DMS53 (cell line): ENCODE measurements at places on chromosomes 16 and 17.

GRCh38 chr16:67361038-67361437 lies 32.3 kb downstream of the TPPP3 start:
- DNase-seq = no peak

DNA sequence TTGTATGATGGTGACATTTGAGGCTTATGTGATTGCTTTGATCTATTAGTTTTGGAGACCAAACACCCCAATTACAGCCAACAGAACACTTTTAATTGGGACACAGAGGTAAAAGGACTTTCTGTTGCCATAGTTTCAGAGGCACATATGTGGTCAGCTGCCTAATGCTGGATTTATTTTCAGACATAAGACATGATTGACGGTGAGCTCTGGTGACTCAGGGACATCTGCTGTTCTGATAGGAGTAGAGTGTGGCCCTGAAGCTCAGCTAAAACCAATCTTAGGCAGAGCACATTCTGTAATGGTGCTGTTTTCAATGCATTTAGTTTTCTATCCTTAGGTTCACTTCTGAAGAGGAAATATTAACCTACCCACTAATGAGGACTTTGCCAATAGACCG lies 247.1 kb downstream of the UTP18 start:
- peak; percentile 36 for DNase-seq

- DNase-seq = no peak
Measured at GRCh38 chr16:11978080-11978479, 1.5 kb downstream of the SNX29 start.

DNA sequence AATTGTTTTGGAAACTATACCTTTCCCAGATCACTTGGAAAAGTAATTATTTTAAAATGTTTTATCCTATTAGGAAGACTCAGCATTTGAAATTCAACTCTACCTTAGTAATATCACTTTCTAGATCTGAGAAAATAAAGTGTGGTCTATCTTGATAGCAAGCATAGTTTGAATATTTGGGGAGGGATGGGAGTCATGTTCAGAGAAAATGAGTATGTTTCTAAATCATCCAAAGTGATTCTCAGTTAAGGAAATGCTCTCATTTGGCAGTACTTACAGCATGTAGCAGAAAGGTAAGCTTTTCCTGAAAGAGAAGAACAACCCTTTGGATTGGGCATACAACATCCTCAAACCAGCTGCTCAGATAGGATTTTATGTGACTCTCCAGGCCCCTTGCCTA lies 6.9 kb downstream of the C17orf75 start:
- no peak for DNase-seq

- no peak for DNase-seq
Measured at GRCh38 chr17:80363120-80363515, 51.8 kb upstream of the ENDOV start.

DNA sequence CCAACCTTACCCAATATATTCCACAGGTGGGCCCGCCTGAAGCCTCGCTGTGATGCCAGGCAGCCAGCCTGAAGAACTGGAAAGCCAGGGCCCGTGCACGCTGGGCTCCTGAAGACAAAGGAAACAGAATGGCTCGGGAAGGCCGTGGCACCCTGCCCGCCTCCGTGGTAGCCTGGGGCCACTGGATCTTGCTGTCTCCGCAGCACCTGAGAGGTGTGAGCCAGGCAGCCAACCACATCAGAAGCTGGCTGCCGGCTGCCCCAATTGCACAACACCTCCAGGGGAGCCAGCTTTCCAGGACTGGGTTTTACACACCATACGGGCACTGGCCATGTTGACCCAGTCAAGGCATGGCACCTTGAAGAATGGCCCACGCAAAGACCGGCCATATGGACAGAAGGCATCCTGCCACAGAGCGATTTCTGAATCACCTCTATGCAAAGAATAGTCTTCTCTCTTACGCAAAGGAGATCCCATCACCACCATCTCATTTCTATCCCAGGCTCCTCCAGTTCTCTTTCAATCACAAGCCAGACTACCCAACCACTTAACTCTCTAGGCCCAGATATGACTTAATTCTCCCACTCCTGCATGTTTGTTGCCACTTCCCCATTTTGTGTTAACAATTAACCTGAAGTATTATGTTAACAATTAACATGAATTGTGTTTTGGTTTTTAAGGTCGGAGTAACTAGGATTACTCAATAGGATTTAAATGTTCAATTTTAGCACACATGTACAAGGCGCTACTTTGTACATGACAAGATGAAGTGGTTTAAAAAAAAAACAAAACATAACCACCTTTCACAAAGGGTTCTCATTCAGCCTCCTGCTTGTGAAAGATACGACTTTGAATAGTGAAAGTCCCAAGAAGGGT lies 32.1 kb downstream of the ZFHX3 start:
- DNase-seq = peak; percentile 93

DNA sequence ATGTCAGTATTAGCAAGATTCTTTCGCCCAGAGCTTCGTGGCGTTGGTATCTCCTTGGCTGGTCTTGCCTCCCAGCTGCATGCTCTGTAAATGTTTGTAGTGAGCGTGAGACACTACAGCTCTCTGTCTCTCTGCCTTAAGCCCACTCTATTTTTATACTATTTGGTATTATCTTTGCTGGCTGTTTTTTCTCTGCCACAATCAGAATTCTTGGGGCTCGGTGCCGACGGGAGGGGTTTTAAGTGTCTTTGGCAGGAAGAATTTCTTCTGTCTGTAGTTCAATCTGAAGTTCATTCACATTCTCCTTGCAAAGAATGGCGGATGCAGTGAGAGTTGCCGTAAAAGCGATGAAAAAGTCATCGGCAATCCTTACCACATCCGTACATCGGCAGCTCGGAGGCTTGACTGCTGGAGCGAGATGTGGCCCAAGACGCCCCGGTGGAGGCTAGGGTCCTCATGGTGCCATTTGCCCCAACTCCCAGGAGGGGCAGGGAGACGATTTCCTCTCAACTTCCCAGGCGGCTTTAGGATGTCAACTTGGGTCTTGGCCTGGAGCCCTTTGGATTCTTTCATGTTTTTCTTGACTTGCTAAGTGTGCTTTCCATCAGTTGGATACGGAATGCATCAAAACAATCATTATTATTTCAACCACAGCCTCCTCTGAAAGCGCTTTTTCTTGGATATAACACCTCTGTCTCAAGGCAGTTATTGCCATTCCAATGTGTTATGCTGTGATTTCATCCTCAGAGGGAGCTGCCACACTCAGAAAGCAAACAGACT lies 132.3 kb upstream of the SDK2 start:
- DNase-seq = no peak

- no peak for DNase-seq
Measured at GRCh38 chr17:80938556-80938955, 53.1 kb upstream of the CHMP6 start.

- no peak for DNase-seq
Measured at GRCh38 chr17:17472333-17472920, 4.4 kb upstream of the MED9 start.

GRCh38 chr16:66375451-66375850 lies 9.0 kb downstream of the CDH5 start:
- no peak for DNase-seq

DNA sequence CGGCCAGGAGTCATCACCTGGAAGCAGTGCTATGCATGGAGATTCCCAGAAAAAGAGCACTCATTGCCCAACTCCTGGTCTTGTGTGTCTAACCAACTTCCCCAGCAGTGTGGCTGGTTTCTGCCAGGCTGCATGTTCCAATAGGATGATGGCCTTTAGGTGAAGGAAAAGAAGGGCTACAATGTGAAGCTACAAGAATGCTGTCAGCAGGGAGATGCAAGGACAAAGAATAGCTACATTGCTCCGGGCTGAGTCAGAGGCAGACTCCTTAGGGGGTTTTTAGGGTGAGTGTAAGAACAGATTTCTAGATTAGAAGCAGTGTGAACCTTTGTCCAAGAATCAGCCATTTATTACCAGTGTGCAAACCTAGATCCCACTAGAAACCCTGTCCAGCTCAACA lies 63.0 kb upstream of the DNAH9 start:
- no peak for DNase-seq

DNA sequence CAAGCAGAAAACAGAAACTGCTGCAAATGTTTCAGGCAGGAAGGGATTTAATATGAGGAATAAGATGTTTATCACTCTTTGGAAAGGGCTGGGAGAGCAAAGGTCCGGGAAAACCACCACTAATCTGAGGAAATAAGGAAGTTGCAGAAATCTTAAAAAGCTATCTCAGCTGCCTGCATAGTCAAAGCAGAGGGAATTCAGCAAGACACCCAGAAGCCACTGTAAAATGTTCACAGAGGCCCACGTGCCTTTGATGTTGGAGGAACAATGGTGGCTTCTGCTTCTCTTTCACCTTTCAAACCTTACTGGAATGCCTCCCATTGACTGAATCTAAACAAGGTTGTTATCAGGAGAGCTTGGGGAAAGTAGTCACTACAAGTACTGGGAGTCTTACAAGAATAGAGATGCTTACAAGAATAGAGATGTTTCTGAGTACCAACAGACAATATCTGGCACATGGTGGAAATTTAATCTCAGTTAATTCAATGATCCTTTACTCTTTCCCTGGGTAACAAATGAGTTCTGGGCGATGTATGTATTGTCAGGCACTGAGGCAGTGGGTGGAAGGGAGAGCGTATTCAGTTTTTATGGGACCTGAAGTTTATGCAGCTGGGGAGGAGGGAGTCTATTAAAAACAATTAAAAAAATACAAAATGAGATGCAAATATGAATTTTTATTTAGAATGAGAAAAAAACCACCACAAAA lies 56.1 kb upstream of the MED13 start:
- no peak for DNase-seq

- DNase-seq = no peak
Measured at GRCh38 chr17:60989379-60989778, 311.7 kb downstream of the BCAS3 start.

GRCh38 chr17:77963441-77963840 lies 4.9 kb downstream of the TNRC6C start:
- DNase-seq = no peak

- no peak for DNase-seq
Measured at GRCh38 chr16:48013491-48013901, 142.3 kb downstream of the ABCC12 start.

- DNase-seq = peak; percentile 67
Measured at GRCh38 chr17:75404731-75405364, 630 bp downstream of the GRB2 start.

DNA sequence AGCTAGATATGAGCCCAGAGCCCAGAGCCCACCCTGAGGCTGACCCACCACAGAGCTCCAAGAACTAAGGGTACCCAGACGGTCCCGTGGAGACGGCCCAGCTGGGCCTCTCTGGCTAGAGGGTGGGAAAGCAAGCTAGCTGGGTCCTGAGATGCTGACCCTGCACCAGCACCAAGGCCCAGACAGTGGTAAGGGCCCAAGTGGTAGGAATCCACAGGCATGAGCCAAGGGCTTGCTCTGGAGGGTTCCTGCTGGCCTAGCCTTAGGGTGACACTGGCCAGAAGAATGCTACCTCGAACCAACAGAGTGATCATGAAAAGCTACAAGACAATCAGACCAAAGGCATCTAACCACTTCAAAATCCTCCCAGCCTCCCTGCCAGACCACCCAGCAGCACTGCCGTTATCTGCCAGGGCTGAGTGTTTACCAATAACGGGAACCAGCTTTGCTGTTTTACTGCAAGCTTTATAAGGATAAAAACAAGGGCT lies 13.2 kb downstream of the HIC1 start:
- no peak for DNase-seq

- peak; percentile 1 for DNase-seq
Measured at GRCh38 chr17:56926704-56927103, 12.9 kb upstream of the TRIM25 start.

GRCh38 chr17:74145756-74146155 lies 57.7 kb upstream of the RPL38 start:
- no peak for DNase-seq

GRCh38 chr16:1729026-1729425 lies 23.0 kb downstream of the MAPK8IP3 start:
- DNase-seq = no peak

DNA sequence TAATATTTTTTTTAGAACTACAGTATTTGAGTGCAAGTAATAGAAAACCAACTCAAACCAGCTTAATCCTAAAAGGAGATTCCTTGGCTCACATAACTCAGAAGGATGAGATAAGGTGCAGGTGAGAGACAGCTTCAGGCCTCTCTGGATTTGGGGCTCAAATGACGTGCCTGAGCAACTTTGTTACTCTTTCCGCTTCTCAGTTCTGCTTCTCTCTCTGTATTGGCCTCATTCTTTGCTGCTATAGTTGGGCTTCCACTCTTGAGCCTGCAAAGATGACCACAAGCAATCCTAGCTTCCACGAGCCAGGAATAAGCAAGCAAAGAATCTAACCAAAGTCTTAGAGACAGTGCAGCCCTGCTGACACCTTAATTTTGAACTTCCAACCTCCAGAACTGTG lies 45.0 kb upstream of the NLK start:
- DNase-seq = no peak

- DNase-seq = no peak
Measured at GRCh38 chr16:52411011-52411410, 135.9 kb downstream of the TOX3 start.

DNA sequence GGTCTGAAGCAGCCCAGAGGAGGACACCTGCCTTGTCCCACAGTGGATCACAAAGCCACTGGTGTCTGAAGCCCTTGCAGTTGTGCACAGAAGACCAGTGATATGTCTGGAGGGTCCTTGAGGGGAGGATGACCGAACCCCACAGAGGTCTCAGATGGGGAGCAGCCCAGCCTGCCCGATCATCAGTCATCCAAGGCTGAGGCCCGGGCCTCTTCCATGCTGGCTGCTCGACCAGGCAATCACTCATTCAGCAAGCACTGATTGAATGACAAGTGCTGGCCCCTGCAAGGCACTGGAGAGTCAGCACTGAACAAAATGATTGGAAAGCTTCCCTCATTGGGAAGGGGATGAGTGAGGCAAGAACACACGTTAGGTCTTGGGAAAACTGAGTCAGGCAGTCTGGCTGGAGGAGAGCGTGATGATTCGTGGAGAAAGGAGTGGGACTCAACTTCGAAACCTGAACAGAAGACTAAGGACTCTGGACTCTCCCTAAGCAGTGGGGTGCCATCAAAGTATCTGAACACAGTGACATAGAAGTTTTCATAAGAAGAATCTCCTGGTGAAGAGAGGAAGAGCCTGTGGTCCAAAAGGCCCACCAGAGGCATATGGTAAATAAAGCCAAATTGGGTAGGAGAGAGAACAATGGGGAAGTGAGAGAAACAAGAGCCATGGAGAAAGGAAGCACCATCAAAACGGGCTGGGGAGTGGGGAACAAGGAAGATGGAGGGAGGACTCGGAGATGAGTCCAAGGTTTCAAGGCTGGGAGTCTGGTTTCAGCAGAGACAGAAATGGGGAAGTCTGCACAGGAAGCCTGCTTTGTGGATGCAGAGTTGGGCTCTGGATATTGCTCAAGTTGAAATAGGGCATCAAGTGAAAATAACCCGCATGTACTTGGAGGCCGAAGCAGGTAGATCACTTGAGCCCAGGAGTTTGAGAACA lies 10.2 kb downstream of the PIK3R5 start:
- no peak for DNase-seq

GRCh38 chr17:39636587-39636926 lies 387 bp upstream of the STARD3 start:
- no peak for DNase-seq
